Cardiac fibroblast (primary cell): ENCODE measurements at places on chromosomes 6 and 20.

DNA sequence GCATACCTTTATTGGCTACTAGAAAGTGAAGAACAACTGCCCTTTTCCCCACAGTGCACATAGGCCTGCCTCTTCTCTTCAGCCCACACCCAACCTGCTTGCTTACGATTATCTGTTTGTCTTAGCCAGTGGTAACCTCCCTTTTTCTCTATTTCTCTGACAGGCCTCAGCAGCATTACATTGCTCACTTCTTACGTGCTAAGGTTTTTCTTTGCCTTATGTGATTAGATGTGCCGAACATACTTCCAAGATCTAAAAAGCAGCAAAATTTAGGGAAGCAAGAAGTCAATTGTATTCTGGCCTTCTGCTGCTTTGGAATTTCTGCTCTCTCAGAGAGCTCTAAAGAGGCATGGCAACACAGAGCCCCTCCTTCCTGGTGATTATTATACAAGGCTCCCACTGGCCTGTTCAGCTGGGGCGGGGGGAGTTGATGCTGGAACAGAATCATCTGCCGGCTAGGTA, 7.0 kb downstream of the B4GALT5 start:
- DNase-seq, result no peak

- DNase-seq, result peak; percentile 76
Measured at GRCh38 chr6:84065693-84066290, 32.2 kb downstream of the MRAP2 start.

DNA sequence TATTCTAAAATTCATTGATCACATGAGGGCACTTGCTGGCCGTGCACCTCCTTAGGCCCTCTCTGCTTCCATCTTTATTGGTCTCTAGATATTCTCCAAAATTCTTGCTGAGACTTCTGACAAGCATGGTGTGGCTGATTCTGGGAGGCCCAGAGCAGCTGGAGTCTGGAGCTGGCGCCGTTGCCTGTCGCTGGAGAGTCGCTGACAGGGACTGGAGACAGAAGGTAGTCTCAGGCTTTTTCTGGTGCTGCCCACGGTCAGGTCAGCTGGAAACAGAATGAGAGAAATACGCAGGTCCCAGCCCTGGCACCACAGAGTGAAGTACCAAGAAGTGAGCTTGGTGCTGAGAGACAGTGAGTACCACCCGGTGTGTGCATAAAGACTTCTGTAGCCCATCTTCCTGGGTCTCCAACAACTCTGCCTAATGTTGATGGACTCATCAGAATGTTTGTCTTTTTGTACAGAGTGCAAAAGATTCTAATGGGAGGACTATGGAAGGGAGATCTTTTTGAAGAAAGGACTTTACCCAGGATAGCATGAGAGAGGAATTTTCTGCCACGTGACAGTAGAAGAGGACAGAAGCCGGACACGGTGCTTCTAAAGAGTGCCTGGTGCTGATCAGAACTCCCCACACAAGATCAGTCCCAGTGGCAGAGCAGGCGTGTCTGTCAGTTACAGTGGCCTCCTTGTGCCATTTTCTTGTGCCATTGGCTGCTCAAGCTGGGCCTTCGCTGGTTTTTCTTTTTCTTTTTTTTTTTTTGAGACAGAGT, 1.8 kb upstream of the ALDH8A1 start:
- DNase-seq, result no peak

- peak; percentile 1 for DNase-seq
Measured at GRCh38 chr6:112475083-112475482, 128.0 kb downstream of the RFPL4B start.

DNA sequence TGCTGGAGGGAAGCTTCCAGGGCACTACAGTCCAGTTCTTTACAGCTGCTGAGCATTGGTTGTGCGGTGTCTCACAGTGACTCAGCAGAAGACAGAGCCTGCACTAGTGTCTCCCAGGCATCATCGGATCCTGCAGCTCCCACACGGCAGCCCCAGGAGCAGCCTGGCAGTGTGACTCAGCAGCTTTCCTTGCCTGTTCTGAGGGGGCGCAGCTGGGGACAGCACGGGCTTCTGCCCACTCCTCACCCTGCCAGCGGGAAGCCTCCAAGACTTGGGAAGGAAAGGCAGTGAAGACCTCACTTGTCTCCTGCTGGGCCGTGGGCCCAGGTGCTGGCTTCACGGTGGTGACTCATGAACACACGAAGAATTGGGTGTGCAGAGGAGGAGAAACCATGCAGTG, 165.4 kb downstream of the SYNDIG1 start:
- peak; percentile 85 for DNase-seq

DNA sequence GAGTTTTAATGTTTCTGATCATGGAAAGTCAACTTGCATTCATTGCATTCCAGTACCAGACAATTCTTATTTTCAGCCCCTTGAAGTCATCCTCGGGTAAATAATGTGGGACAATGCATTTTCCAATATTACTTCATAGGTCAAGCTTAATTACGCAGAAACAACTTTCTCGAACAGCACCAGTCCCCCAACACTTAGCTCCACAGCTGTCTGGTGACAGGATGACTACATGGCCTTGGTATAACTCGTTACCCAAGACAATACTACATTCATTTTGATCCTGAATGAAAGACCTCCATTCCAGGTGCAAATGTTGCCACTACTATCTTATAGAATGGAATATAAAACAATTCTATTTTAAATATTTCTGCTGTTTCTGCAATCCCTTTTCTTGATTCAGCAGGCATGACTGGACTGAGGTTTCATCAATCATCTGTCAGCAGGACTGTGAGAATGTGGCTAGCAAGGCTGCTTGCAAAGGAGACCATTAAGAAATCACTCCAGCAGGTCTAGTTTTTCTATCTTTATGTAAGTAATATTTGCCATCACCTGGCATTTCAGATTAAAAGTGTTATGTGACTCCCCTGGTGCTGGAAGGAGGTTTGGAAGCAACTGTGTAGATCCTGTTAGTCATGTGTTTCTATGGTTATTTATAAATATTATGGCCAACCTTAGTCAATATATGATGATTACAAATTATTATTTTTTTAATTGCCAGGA, 147.9 kb downstream of the HAO1 start:
- DNase-seq, result no peak

DNA sequence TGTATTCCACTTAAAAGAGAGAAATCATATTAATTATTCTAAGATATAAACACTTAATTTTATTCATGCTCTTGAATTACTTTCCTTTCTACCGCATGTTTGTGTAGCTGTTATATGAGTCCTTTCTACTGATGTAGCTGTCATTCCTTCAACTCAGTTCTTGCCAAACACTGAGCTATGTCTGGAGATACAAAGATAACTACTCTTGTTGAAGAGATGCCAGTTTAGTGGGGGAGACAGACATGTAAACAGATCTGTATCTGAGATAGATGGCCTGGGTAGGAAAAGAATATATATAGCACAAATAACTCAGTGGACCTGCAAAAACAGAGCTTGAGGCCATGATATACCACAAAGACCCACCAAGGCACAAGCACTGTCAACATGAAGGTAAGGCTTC, 157.3 kb downstream of the BTBD9 start:
- no peak for DNase-seq

- DNase-seq, result no peak
Measured at GRCh38 chr20:8232332-8232731, 100.3 kb downstream of the PLCB1 start.

GRCh38 chr6:44820321-44820720, 432.8 kb downstream of the CDC5L start:
- no peak for DNase-seq

DNA sequence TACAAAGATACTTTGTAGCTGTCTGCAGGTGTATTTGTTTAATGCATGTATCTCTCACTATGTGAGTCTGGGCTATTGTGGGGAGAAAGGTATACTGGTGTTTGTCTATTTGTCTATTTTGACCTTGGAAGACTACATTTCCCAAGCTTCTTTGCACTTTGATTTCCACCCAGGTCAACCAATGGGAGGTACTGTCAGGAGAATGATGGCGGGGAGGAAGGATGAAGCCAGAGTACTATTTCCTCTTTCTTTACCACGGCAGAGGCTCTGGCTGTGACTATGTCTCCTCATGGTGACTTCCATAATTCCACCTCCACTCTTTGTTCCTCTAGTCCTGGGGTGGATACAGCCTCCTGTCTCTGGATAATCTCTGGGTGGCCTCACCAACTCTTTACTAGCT, 23.1 kb downstream of the LBP start:
- peak; percentile 28 for DNase-seq

GRCh38 chr6:126824815-126825214, 293.7 kb upstream of the RSPO3 start:
- no peak for DNase-seq

DNA sequence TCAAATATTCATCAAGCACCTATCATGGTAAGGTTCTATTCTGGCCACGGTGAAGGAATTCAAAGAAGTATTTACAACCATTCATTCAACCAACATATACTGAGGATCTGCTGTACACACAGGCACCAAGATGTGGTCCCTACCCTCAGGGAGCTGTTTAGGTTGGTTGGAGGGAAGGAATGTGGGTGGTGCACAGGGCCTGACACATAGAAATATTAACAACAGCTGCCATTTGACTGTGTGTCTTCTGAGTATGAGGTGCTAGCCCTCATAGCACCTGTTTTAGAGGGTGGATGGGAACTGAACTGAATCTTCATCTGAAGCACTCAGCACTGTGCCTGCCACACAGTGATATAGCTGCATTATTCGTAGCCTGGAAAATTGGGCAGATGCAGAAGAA, 7.3 kb downstream of the SNPH start:
- no peak for DNase-seq

- peak; percentile 69 for DNase-seq
Measured at GRCh38 chr6:132931936-132932514, 117.7 kb downstream of the RPS12 start.
